ENCODE measurements at places on chromosomes 4 and X.

DNA sequence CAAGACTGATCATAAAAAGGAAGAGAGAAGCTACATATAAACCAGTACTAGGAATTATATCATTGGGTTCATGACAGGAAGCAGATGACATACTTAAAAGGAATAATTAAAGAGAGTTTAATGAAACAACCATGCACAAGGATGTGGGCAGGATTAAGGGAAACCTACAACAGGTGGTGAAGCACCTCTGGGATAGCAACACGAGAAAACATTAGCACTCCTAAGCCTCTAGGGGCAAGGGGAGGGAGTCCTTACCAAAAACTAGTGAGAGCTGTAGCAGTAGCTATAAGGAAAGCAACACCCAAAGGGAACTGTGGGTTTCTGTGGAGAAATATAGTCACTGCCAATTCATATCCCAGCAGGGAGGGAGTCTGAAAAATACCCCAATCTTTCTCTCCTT is 7.2 kb upstream of the THOC2 start:
- DNase-seq: no peak

- peak; percentile 53 for DNase-seq
Observed at GRCh38 chr4:128471576-128471975, 184.0 kb upstream of the PGRMC2 start.

DNA sequence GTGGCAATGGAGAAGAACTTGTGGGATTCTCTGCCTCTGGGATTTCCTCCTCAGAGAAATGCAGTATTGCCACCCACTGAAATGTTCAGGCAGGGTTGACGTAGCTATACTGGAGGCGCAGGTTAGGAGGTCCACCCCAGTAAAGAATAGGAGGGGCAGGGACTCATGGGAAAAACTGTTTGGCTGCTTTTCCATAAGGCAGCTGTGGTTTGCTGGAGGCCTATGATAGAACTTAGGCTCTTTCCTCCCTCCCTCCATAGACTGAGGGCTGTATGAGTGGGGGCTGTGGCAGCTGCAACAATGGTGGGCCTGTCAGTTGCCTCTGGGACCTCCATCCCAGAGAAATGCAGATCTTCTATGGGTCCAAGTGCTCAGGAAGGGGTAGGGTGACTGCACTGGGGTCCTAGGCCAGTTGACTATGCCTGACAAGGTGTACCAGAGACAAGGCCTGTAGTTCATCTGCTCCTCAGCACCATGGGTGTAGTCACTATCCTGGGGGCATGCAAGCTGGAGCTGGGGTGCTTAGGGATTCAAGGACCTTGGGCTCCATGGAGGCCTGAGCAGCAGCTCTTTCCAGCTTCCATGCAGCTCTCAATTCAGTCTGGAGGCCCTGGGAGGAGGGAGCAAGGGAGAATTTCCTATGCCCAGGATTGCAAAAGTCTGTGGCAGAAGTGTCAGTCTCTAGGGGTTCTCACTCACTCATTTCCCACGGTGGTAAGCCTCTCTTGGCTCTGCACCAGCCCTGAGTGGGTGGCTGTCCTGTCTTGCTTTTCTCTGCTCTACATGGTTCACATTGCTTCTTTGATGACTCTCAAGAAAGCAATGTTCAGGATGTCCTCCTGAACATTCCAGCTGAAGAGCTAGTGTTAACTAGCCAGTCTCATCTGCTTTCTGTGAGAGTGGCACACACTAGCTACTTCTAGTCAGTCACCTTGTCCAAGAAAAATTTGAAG is 353.0 kb downstream of the IDS start:
- no peak for DNase-seq

DNA sequence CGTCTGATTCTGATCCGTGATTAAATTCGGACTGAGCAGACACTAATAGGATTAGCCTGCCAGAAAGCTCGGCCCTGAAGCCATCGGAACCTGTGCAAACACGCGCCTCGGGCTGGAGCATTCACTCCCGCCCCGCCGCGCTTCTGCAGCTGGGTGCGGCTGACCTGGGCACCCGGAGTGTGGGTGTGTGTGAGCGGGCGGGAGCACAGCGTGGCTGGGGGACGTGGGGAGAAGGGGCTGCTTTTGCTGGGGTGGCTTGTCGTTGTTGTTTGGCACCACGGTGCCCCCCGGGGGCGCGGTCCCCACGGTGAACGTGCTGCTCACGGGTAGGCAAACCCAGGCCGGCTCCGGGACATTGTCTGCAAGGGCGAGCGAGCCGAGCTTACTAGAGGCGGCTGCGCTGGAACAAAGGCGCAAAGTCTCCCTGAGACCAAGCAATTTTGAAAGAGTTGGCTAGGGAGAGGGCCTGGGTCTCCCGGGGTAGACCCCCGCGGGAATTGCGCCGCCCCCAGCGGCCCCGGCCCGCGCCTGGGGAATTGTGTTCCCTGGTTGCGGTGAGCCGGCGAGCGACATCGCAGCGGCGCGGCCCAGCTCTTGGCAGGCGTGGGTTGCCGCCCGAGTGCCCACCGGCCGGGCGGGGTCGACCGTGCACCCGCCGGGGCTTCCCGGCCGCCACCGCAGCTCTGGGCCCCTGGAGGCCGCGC is 1.4 kb downstream of the MAMLD1 start:
- peak; percentile 7 for DNase-seq

All from hematopoietic multipotent progenitor cell treated with erythropoietin and hydrocortisone succinate and interleukin-3 and kit ligand, for 17 days (in vitro differentiated cells).